Fibroblast of villous mesenchyme (primary cell): ENCODE measurements at places on chromosomes 2 and 18. TPM values are rescaled to one million over a fixed set of nuclear protein-coding genes. Genes with fewer than 3 reads are reported as not detected.

B3GNT2 gene
- 19.0 and 26.3 TPM in 2 replicates for total RNA-seq

GRCh38 chr2:94872676-94873361 lies 1.6 kb downstream of the TEKT4 start:
- DNase-seq, result no peak

GRCh38 chr2:149443150-149443549 lies 112.8 kb downstream of the LYPD6 start:
- no peak for DNase-seq

GRCh38 chr2:8841932-8842331 lies 4.5 kb upstream of the KIDINS220 start:
- no peak for DNase-seq
